Smooth muscle cell of the coronary artery (primary cell): ENCODE measurements at places on chromosomes 1 and 21. TPM values are rescaled to one million over a fixed set of nuclear protein-coding genes. Genes with fewer than 3 reads are reported as not detected.

TMPRSS3 gene
- not detected in 2 replicates for total RNA-seq

CELA2B gene
- total RNA-seq = not detected in 2 replicates

C1orf210 gene
- total RNA-seq = 0.35 TPM in 1 of 2 replicates, not detected in the other

CA6 gene
- not detected in 2 replicates for total RNA-seq

GPR25 gene
- total RNA-seq = not detected in 2 replicates

ADAMTSL4 gene
- total RNA-seq = 1.4 and 3.4 TPM in 2 replicates

NMNAT2 gene
- 2.2 and 2.9 TPM in 2 replicates for total RNA-seq

COL24A1 gene
- total RNA-seq = 0.12 and 0.15 TPM in 2 replicates

RCAN3 gene
- total RNA-seq = 1.6 and 5.7 TPM in 2 replicates

RGS16 gene
- 0.30 and 3.3 TPM in 2 replicates for total RNA-seq

CACHD1 gene
- 2.6 and 6.7 TPM in 2 replicates for total RNA-seq

CD101 gene
- total RNA-seq = under 0.01 and 0.15 TPM in 2 replicates

SLC9C2 gene
- total RNA-seq = under 0.01 TPM in 1 of 2 replicates, not detected in the other

MAN1A2 gene
- 35.6 and 35.8 TPM in 2 replicates for total RNA-seq

TAS1R1 gene
- total RNA-seq = 0.12 and 0.15 TPM in 2 replicates

GMEB1 gene
- total RNA-seq = 5.6 and 7.5 TPM in 2 replicates

NBPF10 gene
- 1.9 and 2.3 TPM in 2 replicates for total RNA-seq

AIRE gene
- not detected in 2 replicates for total RNA-seq

LHX8 gene
- total RNA-seq = 0.59 TPM in 1 of 2 replicates, not detected in the other

ACOT11 gene
- 2.5 and 4.1 TPM in 2 replicates for total RNA-seq
